Renal cortex interstitium (tissue), 15 donors: ENCODE measurements at places on chromosomes 16 and 17. TPM values are rescaled to one million over a fixed set of nuclear protein-coding genes. Genes with fewer than 3 reads are reported as not detected.
A peak's percentile ranks its signal among the peaks of the same experiment; 100 is the strongest.

Gene SGSH
- 31.1 TPM for polyA plus RNA-seq

Gene SLC25A19
- polyA plus RNA-seq, result 7.1 TPM

Gene TMC6
- 26.0 TPM for polyA plus RNA-seq

Gene CCL17
- polyA plus RNA-seq, result not detected

Gene STH
- polyA plus RNA-seq, result not detected

Gene ZSCAN10
- not detected for polyA plus RNA-seq

Gene PABPN1L
- polyA plus RNA-seq, result not detected

Gene CDH16
- 316 TPM for polyA plus RNA-seq

Gene UMOD
- polyA plus RNA-seq, result 70.4 TPM

Gene CA4
- 40.7 TPM for polyA plus RNA-seq

Gene PRSS27
- 1.8 TPM for polyA plus RNA-seq

DNA sequence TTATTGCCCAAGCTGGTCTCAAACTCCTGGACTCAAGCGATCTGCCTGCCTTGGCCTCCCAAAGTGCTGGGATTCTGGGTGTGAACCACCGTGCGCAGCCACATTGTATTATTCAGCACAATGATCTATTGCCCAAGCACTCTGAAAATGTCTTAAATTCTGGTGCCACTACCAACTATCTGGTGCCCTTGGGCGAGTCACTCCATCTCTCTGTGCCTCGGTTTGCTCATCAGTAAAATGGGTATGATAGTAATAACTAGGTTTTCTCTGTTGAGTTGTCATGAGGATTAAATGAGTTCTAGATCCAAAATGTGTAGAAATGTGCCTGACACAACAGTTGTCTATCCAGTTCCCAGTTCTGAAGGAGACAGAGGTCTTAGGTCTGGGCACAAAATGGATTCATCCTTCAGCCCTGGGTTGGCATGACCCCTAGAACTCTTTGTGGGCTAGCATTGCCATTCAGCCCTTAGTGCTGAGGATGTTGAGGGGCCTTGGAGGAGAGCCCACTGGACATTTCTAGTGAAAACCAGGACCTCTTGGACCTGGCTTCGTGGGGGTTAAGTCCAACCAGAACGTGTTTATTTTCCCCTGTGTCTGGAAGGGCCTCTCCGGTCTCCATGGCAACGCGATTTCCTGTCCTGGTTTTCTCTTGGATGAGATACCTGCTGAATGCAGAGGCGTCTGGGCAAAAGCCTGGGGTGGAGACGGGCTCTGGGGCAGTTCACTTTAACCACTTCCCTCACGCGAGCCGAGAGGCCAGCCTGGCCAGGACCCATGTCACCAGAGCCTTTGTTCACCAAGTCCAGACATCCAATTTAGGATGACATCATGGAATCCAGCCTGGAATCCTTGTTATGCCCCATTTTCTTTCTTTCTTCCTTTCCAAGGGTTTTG is 43.7 kb upstream of the TNRC6A start:
- DNase-seq, result peak; percentile 60

DNA sequence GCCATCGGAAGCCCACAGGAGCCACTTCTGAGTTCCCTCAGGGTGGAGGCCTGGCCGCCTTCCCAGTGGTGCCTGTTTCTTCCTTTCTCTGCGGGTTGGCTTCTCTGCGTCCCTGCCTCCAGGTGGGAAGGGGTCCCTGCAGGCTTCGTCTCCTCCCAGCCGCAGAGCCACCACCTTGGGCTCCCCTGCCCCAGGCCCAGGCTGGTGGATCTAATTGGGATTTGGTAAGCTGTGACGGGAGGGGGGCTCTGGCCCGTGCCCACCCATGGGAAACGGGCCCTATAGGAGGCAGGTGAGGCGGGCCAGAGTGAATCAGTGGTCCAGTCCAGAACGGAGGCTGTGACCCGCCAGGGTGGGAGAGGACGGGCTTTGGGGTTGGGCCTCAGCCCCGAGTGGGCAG is 32.1 kb downstream of the JPH3 start:
- DNase-seq, result no peak

DNA sequence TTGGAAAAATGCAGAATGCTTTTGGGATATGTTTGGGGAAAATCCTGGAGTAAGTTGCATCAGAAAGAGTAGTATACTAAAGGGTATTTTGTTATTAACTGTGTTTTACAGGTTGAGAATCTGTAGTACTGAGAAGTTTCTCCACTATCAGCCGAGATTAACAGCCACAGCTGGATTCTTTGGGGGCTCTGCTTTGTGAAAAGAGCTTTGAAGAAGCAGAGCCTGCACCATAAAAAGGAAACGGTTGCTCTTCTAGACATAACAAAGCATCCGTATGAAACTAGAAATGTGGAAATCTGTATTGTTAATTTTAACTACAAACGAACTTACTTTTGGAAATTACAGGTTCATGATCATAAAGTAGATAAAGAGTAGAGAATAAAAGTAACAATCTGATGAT is 5.3 kb downstream of the NLK start:
- no peak for DNase-seq

DNA sequence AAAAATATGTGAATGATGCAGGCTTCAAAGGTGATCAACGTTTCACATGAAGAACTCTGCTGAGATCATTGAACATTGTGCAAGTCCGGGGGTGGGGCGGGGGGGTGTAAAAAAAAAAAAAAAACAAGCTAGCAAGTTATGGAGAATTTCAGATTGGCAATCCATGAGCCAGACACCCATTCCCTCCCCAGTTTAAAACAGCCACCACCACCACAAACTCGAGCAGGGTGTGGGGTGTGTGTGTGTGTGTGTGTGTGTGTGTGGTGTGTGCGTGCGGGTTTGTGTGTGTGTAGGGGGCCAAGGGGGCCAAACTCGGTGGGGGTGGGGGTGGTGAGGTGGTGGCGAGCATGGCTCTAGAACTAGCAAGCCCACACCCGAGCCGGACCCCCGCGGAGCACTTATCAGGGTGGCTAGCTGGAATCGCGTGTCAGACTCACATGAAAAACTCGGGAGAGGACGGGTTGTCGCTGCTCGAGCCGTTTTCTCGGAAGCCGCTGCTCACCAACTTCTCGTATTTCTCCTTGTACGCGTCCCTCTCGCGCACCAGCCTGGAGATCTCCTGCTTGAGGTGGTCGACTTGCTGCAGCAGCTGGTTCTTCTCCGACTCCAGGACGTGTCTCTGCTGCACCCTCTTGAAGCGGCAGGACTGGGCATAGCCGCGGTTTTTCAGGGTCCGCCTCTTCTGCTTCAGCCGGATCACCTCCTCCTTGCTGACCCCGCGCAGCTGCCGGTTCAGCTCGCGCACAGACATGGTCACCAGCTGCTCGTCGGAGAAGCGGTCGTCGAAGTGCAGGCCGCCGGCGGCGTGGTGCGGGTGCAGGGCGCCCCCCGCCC is 2.0 kb downstream of the MAF start:
- DNase-seq, result peak; percentile 75

GRCh38 chr17:82943751-82944150 is 103.9 kb upstream of the ZNF750 start:
- DNase-seq, result no peak

GRCh38 chr17:68775318-68775717 is 174.2 kb upstream of the FAM20A start:
- DNase-seq, result no peak

GRCh38 chr16:57609541-57610401 is 18.7 kb upstream of the ADGRG1 start:
- no peak for DNase-seq

DNA sequence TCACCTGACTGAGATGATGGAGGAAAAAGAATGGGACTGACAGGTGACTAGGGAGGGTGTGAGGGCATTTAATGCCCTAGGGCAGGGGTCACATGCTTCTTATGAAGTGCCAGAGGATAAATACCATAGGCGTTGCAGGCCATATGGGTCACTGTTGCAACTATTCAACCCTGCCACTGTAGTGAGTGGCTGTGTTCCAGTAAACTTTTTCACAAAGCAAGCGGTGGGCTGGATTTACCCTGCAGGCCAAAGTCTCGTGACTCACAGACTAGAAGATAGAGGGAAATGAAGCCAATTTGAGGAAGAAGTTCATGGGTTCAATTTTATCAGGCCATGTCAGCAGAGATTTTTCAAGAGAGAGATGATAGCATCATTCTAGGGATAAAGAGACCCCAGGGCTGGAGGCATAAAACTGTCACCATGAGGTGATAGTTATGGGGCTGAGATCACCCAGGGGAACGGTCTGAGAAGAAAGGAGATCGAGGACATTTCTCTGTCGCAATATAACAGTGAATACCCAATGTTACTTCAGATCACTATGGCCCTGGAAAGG is 8.6 kb downstream of the ARHGAP17 start:
- DNase-seq, result no peak

DNA sequence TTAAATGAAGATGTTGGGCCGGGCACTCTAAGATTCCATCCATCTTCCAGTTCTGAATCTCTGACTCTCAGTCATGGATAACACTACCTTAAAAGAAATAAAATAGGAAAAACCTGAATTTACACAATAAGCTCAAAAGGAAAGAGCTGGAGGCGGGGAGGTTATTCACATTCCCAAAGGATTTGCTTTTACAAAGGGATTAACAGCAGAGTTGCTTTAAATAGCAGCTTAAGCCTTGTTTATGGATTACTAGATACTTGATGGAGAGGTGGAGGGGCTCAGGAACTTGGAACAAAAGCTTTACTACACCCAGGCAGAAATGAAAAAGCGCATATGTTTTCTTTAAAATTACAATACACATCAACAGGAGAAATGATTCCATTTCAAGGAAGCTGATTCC is 84.5 kb downstream of the XYLT1 start:
- DNase-seq, result no peak

DNA sequence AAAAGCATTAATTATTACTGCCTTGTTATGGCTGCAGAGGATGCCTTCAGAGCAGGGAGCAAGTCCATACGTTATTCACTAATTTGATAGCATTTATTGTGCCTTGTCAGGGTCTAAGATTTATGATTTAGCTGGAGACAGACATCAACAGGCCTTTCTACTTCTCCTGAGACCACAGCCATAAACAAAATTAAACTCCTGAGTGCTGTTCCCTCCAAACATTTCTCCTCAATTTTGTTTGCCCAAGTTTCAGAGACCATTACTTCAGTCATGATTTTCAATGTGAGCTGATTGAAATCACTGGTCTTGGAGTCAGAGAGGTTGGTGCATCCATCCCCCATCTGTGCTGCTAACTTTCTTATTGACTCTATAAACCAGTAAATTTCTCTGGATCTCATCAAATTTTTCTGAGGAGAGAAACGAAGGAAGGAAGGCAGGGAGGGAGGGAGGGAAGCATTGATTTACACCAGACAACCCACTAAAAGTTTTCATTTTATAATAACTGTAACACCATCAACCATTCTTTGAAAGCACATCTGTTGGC is 423.6 kb upstream of the CDH11 start:
- DNase-seq, result no peak

- no peak for DNase-seq
These were observed 186.0 kb downstream of the TANC2 start for GRCh38 chr17:63151941-63152523.

DNA sequence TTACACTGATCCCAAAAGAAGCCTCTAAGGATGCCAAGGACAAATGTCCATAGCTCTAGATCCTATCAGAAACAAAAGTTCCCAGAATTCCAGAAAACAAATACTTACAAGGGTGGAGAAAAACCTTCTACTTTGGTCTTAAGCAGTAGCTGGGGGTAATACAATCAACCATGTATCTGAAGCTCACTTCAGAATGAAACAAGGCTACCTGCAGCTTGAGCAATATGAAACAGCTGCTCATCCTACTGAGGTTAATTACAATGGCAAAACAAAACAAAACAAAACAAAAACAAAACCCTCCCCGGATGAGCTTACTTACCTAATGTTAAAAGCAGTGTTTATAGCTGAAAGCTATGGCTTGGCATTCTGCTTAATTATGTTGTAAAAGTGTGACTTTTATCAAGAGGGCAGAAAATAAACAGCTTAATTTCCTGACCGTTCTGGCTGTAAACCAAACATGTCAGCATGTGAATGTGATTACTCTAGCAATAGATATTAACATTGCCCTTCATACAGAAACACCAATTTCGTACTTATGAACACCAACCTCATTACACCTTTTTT is 10.5 kb downstream of the PDZD9 start:
- DNase-seq, result no peak

DNA sequence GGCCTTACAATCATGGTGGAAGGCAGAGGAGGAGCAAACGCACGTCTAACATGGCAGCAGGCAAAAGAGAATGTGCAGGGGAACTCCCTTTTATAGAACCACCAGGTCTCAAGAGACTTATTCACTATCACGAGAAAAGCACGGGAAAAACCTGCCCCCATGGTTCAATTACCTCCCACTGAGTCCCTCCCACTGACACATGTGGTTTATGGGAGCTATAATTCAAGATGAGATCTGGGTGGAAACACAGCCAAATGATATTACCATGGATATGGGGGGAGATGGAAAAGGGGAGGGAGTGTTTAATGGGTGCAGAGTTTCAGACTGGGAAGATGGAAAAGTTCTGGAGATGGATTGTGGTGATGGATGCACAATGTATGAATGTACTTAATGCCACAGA is 23.0 kb downstream of the TEKT5 start:
- DNase-seq, result no peak

DNA sequence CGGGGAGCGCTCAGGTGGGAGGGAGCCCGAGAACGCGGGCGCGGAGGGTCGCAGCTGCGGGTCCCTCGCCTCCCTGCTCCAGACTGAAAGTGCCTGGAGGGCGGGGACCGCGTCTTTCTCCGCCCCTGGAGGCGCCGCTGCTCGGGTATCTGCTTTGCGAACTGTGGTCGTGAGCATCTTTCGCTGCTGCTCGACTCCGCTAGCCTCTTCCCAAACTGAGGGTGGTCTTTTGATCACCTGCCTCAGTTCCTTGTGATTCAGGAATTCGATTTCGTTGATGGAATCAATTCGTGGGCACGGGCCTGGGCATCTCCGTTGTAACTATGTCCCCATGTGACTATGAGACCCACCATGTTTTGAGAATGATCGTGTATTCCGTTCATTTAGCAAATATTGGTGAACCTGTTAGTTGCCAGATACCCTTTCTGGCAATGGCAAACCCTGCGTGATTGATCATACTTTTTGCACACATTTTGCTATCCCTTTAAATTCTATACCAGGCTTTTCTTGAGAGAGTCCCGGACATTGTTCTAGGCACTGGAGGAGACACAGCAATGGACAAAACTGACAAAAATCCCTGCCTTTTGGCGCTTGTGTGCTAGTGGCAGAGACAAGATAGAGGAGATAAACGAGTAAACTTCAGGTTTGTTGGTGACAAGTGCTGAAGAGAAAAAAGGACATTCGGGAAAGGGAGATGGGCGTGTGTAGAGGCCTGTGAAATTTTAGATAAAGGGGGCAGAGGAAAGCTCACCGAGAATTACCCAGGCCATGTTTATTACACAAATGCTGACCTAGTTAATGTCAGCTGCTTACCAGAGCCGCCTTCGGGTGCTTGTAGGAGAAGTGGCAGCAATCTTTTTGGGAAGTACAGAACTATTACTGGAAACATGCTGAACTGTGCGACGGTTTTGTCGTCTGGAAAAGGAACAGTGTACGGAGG is 948 bp downstream of the UTP18 start:
- peak; percentile 49 for DNase-seq

- no peak for DNase-seq
These were observed 6.5 kb downstream of the EME1 start for GRCh38 chr17:50379351-50380132.

- DNase-seq, result no peak
These were observed 16.0 kb downstream of the MPRIP start for GRCh38 chr17:17058304-17058703.
